ENCODE measurements at places on chromosomes 2 and 18.

DNA sequence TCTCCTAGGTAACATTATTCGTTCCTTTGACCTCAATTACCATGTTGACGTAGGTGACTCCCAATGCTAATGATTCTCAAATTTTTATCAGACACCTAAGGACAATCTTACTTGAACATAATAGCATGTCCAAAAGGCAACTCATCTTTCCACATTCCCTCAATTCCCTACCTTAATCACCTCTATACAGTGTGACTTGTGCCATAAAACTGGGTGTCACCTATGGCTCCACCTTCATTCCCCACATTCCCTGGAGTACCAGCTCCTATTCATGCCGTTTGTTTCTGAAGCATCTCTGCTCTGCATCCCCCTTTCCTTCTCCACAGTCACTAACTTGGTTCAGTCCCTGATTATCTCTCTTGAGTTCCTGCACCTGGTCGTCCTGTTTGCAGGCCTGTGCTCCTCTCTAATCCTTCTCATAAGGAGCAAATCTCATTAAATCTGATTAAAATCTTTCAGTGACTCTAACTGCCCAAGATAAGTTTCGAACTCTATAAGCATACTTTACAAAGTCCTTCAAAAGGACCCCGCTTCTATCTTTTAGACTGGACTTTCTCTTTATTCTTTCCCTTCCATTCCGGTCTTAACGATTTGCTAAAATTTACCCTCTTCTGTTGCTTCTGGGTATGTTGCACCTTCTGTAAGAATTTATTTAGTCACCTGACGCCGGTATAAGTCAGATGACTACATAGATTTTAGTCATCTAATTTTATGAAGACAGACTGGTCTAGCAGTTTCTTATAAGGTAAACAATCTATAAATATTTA, 128.7 kb downstream of the OSBPL1A start:
- no peak for DNase-seq

DNA sequence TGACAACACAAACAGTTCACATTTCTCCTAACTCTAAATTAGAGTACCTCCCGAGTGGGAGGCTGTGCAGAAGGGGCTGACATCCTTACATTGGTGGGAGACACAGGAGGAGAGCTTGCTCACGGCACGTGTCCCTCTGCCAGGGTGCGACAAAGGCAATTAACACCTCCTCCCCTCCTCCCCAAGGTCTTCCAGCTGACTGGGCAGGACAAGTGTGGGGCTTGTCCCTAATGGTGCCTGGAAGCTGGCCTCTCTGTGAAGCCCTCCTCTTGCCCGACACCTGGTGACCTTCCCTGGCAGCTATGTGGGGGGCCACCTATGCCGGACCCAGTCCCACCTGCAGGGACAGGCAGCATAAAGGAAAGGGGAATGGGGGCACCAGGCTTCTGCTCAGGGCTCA, 57.0 kb downstream of the FAM168B start:
- no peak for DNase-seq

DNA sequence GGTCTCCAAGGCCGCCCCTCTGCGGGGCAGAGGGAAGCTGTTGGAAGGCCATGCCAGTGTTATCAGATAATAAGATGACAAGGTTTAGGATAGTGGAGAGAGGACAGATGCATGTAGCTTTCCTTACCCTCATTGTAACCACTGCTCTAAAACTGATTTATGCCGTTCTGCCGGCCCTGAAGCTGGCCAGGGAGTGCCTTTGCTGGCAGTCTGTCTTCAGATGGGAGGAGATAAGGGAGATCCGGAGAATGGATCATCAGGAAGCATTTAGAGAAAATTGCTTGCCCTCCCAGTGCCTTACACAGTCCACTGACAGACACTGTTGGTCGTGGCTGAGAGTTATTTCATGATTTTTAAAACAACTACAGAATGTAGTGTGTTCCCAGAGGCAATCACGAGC, 35.4 kb upstream of the MYO3B start:
- DNase-seq = no peak

- DNase-seq = peak; percentile 87
These were observed 54.0 kb downstream of the IL1RL2 start for GRCh38 chr2:102240640-102241370.

- no peak for DNase-seq
These were observed 40.2 kb upstream of the COPS8 start for GRCh38 chr2:237045449-237045848.

DNA sequence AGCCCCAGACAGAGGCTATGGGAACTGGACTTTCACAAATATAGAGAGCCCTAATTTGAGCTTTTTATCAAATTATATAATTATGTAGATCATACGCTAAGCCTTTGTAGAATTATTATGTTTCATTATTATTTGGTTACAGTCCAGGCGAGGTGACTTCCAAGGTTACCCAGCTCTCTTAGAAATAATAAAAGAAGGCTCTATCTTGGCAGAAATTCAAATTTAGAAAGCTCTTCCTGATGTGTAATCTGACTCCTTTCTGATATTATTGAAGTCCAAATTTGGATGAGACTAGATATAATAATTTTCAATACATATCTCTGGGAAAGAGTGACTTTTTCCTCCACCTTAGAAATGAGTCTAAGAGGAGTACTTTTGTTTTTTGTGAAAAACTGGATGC, 4.8 kb upstream of the SLC38A11 start:
- no peak for DNase-seq

- no peak for DNase-seq
These were observed 53.9 kb upstream of the NRP2 start for GRCh38 chr2:205628422-205628821.

DNA sequence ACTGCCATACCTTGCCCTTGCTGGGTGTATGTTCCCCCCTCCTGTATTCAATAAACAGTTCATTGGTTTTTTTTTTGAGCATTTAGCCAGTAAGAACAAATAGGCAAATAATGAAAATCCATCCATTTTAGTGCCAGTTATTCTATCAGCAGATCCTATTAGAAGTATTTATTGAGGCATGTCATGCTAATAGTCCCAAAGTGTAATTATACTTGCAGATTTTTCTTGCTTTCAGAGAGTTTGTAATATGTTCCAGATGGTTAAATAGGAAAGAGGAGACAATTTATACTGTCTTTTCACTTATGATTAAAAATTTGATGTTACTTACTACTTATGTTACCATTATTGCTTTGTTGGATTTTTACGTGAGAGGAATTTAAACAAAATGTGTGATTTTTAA, 127.6 kb downstream of the NCOA1 start:
- DNase-seq = no peak

DNA sequence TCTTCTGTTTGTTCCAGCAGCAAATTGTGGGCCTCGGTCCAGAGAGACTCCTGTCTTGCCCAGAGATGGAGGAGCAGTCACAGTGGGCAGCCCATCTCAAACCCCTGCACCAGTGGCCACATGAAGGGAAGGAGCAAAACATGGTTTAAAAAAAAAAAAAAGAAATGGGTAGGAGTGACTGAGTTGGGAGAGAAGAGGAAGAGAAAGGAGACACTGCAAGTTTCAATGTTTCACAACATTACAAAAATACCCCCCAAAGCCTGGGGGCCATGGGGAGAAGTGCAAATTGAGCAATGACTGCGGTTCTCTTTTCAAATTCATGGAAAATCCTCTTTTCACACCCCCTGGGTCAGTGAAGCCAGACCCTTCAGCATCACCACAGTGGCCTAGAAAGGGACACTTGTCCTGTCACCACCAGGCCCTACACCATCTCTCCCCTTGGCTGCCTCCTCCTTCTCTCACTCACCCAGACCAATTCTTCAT, 117.1 kb downstream of the ZFP36L2 start:
- peak; percentile 43 for DNase-seq
